ENCODE measurements at places on chromosomes 4 and X.

- no peak for DNase-seq
Observed at GRCh38 chr4:163269166-163269565, 63.2 kb downstream of the NPY1R start.

DNA sequence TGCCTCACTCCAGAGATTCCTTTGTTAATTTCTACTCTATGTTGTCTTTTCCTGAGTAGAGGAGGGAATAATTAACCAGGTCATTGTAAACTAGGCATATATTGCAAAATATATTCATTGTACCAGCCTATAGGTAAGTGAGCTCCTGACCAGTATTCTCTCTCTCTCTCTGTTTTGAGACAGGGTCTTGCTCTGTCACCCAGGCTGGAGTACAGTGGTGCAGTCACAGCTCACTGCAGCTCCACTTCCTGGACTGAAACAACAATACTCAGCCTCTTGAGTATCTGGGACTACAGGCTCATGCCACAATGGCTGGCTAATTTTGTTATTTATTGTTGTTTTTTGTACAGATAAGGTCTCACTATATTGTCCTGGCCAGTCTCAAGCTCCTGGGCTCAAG lies 198.3 kb downstream of the ARAP2 start:
- DNase-seq: no peak

DNA sequence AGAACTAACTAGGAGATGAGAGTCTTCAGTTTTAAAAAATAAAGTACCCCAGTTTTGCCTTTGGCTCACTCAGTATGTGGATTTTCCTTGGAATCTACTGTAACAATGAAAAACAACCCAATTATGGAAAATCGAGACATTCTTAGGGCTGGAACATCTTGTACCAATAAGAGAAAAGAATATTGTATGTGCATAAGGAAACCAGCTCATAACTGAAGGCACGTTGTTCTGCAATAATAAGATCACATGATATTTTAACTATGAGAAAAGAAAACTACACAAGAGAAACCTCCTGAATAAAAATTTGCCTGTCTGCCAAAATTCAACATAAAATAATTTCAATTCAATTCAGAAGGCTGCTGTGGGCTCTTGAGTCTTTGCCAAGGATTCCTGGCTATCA lies 261.8 kb upstream of the EDNRA start:
- DNase-seq: no peak

- no peak for DNase-seq
Observed at GRCh38 chrX:132958091-132958703, at the start of gene HS6ST2. TSS of gene HS6ST2 (minus strand) at chrX:132958629.

DNA sequence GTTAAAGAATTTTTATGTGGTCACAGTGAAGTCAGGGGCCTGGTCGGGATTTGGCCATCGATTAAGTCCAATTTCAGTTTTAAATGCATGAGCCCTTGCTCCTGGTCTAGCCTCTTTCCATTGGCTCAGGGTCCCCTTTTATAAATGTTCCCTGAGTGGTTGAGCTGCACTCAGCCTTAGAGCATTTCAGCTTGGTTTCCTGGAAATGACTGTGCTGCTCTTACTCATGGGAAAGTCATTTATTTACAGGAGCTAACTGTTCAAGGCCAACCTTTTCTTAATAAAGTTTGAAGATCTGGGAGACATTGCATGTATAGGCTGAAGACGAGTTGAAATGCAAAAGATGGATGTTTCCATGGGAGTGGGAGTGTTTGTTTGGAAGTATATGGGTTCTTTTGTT lies 98.8 kb upstream of the CLNK start:
- DNase-seq: no peak

- no peak for DNase-seq
Observed at GRCh38 chr4:20813700-20814099, 113.4 kb downstream of the PACRGL start.

GRCh38 chrX:108313669-108314068 lies 124.6 kb downstream of the COL4A6 start:
- DNase-seq: no peak

- DNase-seq: no peak
Observed at GRCh38 chr4:159455675-159456237, 352.9 kb downstream of the RAPGEF2 start.

- DNase-seq: no peak
Observed at GRCh38 chr4:113495790-113496189, 265.7 kb downstream of the CAMK2D start.

DNA sequence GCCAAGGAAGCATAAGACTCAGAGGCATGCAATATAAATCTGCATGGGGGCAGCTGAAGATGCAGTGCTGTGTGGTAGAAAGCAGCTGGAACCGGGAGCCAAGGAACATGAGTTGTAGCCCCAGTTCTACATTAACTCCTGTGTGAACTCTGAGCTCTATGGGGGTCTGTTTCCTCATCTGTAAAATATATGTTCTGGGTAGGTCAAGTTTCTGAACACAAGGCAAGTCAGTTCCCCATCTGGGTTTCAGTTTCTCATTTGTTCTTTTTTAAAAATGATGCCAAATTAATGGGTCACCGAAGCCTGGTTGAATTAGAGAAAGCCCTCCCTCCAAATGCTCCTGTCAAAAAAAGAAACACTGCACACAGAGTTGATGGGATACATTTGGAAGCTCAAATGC lies 24.0 kb downstream of the UNC5C start:
- DNase-seq: no peak

DNA sequence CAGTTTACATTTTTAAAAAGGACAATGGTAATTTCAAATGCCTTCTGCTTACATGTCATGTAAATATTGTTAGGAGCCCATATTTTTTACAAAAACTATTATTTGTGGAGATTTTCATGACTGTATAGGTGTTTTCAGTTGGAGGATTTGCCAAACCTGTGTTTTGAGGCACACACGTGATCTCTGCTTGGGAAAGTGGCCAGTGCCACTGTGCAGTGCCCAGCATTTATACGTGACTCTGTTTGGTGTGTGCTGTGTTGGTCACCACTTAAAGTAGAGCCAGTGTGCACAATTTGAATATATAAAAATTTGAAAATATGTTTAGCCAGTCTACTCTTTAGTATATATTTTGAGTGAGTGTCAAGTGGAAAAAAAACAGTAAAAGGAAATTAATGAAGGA lies 26.8 kb upstream of the NAP1L5 start:
- DNase-seq: no peak

GRCh38 chrX:7689791-7690412 lies 153.1 kb upstream of the VCX start:
- DNase-seq: no peak

DNA sequence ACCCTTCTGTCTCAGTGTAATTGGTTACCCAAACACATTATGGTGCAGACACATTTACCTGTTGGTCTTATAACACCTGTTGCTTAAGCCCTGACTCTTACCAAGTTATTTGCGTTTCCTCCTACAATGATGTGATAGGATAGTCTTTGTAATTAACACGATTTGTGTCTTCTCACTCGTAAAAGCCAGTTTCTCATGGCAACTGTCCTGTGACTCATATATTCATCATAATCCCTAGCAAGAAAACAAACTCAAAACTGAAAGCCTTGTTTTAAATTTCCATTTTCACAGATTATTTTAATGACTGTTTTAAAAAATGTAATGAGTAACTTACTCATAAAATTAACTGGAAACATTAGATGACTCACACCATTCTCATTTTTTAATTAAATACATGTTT lies 495.2 kb downstream of the NLGN4X start:
- no peak for DNase-seq

GRCh38 chr4:13378973-13379759 lies 105.0 kb downstream of the RAB28 start:
- no peak for DNase-seq

DNA sequence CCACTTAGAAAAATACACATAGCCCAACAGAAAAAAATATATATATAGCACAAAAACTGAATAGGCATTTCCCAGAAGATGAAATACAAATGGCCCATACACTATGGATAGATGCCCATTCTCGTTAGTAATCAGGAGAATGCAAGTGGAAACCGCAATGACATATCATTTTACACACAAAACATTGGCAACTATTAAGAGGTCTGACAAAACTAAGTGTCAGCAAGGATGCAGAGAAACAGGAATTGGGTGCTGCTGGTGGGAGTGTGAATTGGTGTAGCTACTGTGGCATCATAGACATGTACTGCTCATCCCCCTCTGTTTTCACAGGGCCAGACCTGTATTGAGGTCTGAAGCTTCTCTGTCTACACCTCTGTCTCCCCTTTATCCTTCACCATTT lies 320.0 kb downstream of the IDS start:
- no peak for DNase-seq

GRCh38 chrX:22686138-22686541 lies 313.6 kb upstream of the DDX53 start:
- DNase-seq: no peak

DNA sequence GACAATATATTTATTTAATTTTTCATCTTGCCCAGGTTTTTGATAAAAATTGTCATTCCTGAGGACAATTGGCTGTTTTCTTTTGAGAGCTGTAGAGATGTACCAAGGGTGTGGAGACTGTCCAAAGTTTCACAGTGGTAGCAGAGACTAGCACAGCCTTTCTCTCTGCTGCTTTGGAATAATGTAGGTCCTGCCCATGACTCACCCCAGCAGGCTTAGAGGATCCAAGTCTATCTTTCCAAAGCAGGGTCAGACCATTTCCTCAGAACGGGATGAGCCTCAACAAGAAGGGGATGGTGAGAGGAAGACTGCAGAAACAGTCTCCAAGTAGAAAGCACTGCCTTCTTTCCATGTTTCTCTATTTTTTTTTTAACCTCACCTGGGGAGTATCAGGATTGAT lies 131.5 kb upstream of the RPL34 start:
- DNase-seq: no peak

GRCh38 chrX:131058136-131058868 lies at the start of gene ARHGAP36:
TSS of gene ARHGAP36 (plus strand) at chrX:131058346. CDS start at chrX:131081666, 23,320 bp downstream.
- no peak for DNase-seq

GRCh38 chr4:23937173-23937572 lies 47.3 kb upstream of the PPARGC1A start:
- no peak for DNase-seq
